ENCODE measurements at places on chromosomes 5 and 9. TPM values are rescaled to one million over a fixed set of nuclear protein-coding genes. Genes with fewer than 3 reads are reported as not detected.

- H3K4me1 ChIP-seq: no peaks in the 10 kb centered on the region
- no peak overlapping the region for H3K4me3 ChIP-seq
- no peaks in the 10 kb centered on the region for H3K36me3 ChIP-seq
- DNase-seq: no peak
Measured at GRCh38 chr5:26791433-26791832, 247.0 kb downstream of the CDH9 start.

- no peaks in the 10 kb centered on the region for H3K36me3 ChIP-seq
- no peak overlapping the region for H3K4me3 ChIP-seq
- no peaks in the 10 kb centered on the region for H3K27me3 ChIP-seq
- DNase-seq: no peak
- H3K4me1 ChIP-seq: no peaks in the 10 kb centered on the region
Measured at GRCh38 chr9:116662646-116663310, 24.3 kb upstream of the TRIM32 start.

DNA sequence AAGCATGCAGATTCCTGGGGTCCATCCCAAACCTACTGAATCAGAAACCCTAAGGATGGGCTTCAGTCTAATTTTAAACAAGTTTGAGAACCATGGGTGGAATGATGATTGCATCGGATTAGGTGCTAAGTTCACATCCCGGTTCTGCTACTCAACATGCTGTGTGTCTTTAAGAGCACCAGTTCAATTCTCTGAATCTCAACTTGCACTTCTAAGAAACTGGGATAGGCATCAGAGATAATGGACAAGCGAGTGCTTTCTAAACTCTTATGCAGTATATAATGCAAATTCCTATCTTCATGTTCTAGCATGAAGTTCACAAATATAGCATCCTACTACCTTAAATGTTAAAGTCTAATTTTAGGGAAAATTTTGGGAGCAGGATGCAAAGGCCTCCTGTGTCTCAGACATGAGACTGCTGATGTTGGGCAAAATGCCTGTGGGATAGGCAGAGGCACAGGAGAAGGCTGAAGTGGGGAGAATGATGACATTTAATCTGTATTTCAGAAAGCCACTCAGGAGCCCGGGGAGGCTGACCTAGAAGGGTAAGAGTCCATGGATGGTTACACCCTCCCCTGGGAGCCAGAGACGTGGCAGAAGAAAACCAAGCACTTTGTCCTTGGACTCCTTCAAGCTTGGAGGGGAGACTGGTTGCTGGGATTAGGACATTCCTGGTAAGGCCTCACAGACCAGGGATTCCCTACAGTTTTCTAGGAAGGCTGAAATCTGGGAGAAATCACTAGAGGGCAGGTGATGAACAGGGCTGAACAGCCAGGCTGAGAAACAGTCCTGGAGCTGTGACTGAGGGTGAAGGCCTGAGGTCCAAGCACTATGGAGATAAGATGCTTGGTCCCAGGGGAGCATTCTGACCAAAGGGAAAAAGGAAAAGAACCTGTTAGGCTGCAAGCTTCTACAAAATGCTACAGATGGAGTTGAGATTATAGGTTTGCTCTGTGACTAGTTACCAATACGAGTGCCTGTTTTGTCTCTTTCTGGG is 311.9 kb upstream of the PANK3 start:
- H3K4me3 ChIP-seq: no peak overlapping the region
- H3K27me3 ChIP-seq: peaks cover 16% of the 10 kb centered on the region
- H3K27ac ChIP-seq: no peak overlapping the region
- H3K4me1 ChIP-seq: no peaks in the 10 kb centered on the region
- H3K36me3 ChIP-seq: no peaks in the 10 kb centered on the region

DNA sequence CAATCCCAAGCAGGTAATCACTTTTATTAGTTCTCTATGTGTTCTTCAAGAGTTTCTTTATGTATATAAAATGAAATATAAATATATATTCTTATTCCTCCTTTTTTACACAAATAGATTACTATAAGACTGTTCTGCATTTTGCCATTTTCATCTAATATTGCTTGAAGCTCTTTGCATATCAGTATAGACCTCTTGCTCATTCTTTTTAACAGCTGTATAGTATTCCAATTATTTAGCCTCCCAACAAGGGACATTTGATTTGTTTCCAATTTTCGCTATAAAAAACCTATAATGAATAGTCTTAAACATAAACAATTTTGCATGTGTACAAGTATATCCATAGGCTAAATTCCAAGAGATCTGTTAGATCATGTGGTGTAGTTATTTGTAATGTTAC is 25.2 kb downstream of the CETN3 start:
- peaks cover 11% of the 10 kb centered on the region for H3K27me3 ChIP-seq
- DNase-seq: no peak
- H3K36me3 ChIP-seq: no peaks in the 10 kb centered on the region
- H3K4me1 ChIP-seq: no peaks in the 10 kb centered on the region
- no peak overlapping the region for H3K27ac ChIP-seq

- DNase-seq: no peak
- H3K36me3 ChIP-seq: peaks cover 52% of the 10 kb centered on the region
- no peak overlapping the region for H3K4me3 ChIP-seq
- H3K4me1 ChIP-seq: peaks cover 2% of the 10 kb centered on the region
Measured at GRCh38 chr5:109830955-109831502, 141.3 kb downstream of the MAN2A1 start.

DNA sequence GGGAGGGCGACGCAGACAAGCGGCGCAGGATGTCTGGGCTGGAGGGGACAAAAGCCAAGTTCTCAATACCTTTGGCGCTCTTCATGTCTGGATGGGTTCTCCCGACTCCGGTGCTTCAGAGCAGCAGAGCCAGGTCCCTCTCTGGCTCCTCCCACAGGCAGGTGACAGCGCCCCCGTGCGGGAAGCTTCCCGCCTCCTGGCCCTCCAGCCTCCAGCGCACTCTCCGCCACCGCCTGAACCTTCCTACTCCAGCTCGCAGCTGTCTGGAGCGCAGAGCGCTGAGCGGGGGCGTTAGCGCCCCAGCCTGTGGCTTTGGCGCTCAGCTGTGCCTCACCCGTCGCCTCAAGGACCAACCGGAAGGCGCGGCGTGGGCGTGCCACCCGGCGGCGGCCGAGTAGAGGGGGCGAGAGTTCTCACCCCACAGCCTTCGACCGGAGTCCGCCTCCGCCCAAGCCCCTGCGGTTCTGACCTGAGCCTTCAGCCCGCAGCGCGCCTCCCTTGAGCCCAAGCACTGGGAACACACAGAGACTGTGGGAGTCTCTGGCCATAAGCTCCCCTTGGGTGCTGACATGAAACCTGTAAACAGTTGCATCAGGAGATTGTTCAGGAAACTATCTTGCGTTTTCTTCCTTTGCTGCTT is at the start of gene SLCO4C1:
TSS of gene SLCO4C1 (minus strand) at position 107 of the 640 bp plus-strand sequence. CDS start at position 85, 22 bp downstream.
- peak within 1 kb of the TSS; percentile 36 for H3K27ac ChIP-seq
- peaks cover 21% of the 10 kb centered on the region for H3K4me1 ChIP-seq
- H3K27me3 ChIP-seq: peaks cover 15% of the 10 kb centered on the region
- H3K4me3 ChIP-seq: peak within 1 kb of the TSS; percentile 70

DNA sequence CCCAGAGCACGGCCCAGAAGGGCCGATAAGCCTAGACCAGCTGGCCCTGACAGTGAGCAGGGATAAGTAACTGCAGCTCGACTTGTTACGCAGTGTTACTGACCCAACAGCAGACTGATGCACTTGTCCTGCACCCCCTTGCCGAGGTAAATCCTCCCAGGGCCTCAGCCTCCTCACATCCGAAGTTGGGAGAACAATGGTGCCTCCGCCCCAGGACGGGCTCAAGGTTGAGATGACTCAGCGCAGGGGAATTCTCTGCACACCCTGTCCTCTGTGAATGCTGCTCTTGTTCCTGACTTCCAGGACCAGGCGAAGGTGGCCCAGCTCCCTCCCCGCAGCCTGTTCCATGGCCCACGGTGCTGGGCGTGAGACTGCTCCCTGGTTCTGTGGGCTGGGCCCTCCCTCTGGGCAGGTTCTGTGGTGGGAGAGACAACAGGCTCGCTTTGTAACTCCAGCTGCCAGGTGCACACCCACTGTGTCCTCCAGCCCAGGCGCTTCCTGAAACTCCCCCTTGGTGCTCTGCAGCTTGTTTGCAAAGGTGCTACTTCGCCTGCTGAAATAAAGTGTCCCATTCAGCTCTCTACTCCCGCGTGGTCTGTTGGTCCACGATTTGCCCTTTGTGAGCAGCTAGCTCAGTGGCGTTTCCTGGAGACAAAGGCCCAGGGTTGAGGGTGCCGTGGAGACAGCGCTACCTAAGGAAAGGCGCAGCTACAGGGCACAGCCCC is 40.1 kb upstream of the SLC6A19 start:
- H3K27me3 ChIP-seq: peaks cover 20% of the 10 kb centered on the region
- DNase-seq: no peak
- H3K27ac ChIP-seq: no peak overlapping the region
- H3K4me3 ChIP-seq: no peak overlapping the region

- no peak overlapping the region for H3K27ac ChIP-seq
- H3K4me3 ChIP-seq: no peak overlapping the region
- DNase-seq: no peak
- H3K36me3 ChIP-seq: peaks cover 21% of the 10 kb centered on the region
Measured at GRCh38 chr9:93612052-93612795, 35.8 kb downstream of the PHF2 start.

GRCh38 chr5:146732962-146733361 is 145.6 kb downstream of the PPP2R2B start:
- H3K27me3 ChIP-seq: no peaks in the 10 kb centered on the region
- H3K4me1 ChIP-seq: no peaks in the 10 kb centered on the region
- no peak overlapping the region for H3K4me3 ChIP-seq
- no peak overlapping the region for H3K27ac ChIP-seq
- H3K36me3 ChIP-seq: peaks cover 24% of the 10 kb centered on the region

DNA sequence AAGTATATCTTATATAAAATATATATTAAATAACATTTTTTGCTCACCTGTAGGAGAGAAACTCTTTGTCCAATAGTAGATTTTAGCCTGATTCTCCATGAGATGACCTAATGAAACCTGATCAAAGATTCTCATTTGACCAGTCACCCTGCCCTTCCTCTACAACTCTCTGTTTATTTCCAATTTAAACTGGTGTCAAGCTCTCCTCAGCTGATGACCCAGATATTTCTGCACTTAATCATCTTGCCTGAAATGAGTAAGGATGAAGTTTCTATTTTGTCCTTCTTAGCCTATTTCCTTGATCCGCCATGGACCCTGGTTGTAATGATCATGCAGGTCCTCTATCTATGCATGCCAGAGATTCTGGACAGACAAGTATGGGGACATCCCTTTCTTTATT is 179.3 kb upstream of the FGF10 start:
- H3K4me1 ChIP-seq: no peaks in the 10 kb centered on the region
- H3K4me3 ChIP-seq: no peak overlapping the region
- H3K27ac ChIP-seq: no peak overlapping the region

- no peak for DNase-seq
- H3K4me1 ChIP-seq: no peaks in the 10 kb centered on the region
- H3K27me3 ChIP-seq: no peaks in the 10 kb centered on the region
- no peaks in the 10 kb centered on the region for H3K36me3 ChIP-seq
- H3K27ac ChIP-seq: no peak overlapping the region
Measured at GRCh38 chr5:155252025-155252424, 238.5 kb downstream of the KIF4B start.

GRCh38 chr5:147049764-147050163 is 171.2 kb upstream of the PPP2R2B start:
- no peaks in the 10 kb centered on the region for H3K36me3 ChIP-seq
- H3K4me1 ChIP-seq: no peaks in the 10 kb centered on the region
- no peak overlapping the region for H3K27ac ChIP-seq
- peaks cover 21% of the 10 kb centered on the region for H3K27me3 ChIP-seq
- DNase-seq: no peak
- no peak overlapping the region for H3K4me3 ChIP-seq

- H3K4me3 ChIP-seq: no peak overlapping the region
- no peak overlapping the region for H3K27ac ChIP-seq
- no peaks in the 10 kb centered on the region for H3K36me3 ChIP-seq
- no peaks in the 10 kb centered on the region for H3K4me1 ChIP-seq
- H3K27me3 ChIP-seq: peaks cover 50% of the 10 kb centered on the region
Measured at GRCh38 chr5:133520062-133520461, 92.3 kb downstream of the FSTL4 start.

DNA sequence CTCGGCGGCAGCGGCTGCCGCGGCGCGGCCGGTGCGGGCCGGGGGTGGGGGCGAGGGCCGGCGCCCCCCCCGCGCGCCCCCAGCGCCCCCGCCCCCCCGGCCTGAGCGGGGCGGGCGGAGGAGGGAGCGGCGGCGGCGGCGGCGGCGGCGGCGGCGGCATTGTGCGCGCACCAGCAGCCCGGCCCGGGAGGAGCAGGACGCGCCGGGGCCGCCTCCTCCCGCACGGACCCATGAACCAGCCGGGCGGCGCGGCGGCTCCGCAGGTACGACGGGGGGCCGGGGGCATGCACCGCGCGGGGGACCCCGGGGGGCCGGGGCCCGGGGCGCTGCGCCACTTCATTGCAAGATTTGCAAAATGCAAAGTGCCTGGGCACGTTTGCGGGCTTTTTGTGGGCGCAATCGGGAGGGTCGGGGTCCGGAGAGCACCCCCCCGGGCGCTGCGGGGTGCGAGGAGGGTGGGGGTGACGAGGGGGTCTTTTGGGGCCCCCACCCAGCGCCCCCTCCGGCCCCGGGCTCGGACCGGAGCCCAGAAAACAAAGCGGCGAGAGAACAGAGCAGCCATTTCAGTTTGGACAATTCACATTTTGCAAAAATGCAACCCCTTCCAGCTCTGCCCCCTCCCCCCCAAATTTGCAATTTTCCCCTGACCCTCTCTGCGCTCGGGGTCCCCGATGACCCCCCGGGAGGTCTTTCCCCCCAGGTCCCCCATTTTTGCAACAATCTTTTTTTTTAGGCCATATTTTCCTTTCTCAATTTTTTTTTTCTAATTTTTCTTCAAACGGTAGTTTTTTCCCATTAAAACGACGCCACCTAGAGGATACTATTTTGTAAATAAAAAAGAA is at the start of gene ZNF618:
TSS of gene ZNF618 (plus strand) at position 159 of the 842 bp plus-strand sequence. CDS start at position 231, 72 bp downstream.
- H3K4me3 ChIP-seq: peak within 1 kb of the TSS; percentile 80
- H3K27me3 ChIP-seq: peaks cover 36% of the 10 kb centered on the region
- no peak for DNase-seq
- H3K4me1 ChIP-seq: peaks cover 6% of the 10 kb centered on the region
- peak within 1 kb of the TSS; percentile 48 for H3K27ac ChIP-seq

SPINK13 gene
- not detected for total RNA-seq

GABBR2 gene
- total RNA-seq: not detected

PCDHB16 gene
- total RNA-seq: not detected

HRCT1 gene
- total RNA-seq: not detected

GNA14 gene
- not detected for total RNA-seq

WNT8A gene
- not detected for total RNA-seq

NRARP gene
- total RNA-seq: 1.6 TPM

SLC46A2 gene
- total RNA-seq: not detected

C9orf50 gene
- not detected for total RNA-seq
